ENCODE measurements at places on chromosomes 6 and 20.

GRCh38 chr6:14692208-14692607 is 553.7 kb upstream of the JARID2 start:
- no peak for DNase-seq

DNA sequence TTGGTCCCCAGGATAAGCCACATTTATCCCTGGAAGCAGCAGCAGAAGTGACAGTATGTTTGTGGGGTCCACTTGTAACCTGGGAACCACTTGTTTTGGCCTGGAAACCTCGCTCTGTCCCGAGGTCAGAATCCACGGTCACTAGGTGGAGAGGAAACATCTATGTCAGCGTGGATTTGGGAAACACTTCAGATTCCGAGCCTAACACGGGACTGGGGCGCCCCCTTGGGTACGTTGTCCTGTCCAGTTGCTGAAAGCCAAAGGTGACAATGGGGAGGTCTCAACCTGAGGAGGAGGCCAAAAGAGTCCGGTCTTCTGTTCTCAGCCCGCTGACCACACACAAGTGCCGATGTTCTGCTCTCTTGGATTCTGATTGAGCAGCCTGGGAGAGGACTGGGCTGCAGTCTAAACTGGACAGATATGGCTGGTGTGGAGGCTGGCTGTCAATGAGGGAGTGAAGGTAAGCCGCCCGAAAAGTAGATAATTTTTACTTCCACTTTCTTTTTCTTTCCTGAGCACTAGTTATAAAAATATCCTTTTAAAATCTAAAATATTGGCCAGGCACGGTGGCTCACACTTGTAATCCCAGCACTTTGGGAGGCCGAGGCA is 4.9 kb upstream of the ZFP57 start:
- DNase-seq, result no peak

DNA sequence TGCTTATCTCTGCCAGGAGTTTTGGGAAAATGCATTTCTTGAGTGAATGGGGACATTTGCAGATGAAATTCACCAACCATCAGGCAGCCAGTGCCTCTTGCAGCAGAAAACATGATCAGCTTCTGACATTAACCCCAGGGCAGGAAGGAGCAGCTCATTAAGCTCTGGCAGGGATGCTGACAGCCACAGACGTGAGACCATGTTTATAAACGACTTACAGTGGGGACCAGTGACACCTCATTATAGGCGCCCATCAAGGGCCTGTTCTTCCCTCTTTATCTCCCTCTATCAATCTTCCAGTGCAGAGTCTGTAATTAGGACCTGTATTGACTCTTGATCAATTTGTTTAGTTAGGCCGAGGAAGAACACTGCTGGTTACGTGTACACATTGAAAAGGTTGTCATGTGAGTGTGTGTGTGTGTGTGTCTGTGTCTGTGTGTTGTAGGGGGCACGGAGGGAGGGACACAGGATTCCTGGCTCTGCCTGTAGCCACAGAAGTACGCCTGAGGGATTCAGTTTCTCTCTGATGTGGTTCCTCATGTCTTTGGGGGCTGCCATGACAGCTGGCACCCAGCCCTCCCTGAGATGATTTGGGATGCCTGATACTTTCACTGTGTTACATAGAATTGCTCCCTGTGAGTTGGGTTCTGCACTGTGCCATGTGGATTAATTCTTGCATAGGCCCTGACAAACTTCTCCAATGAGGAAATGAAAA is 428.4 kb upstream of the CHD6 start:
- DNase-seq, result no peak

DNA sequence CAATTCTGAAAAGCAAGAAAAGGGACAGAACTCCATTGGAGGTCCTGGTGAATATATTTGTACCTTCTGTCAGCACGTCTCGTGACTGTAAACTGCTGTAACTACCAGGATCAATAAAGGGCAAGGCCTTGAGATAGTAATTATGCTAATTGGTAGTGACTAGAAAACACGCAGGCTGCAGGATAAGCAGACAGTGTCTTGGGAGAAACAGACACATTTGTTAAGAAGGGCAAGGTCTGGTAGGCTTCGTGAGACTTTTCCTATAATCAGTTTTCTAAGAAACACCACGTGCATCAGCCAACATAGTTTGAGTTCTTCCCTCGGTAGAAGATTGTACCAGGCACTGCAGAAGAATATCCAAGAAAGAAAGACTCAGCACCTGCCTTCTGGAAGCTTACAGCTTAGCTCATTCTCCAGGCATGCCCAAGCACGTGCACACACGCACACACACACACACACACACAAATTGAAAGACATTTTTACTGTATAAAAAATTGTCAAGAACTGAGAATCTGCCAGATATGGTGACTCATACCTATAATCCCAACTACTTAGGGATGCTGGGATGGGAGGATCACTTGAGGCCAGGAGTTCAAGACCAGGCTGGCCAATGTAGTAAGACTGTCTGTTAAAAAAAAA is 167.0 kb upstream of the SASH1 start:
- DNase-seq, result no peak

GRCh38 chr20:56955680-56956079 is 310.8 kb downstream of the BMP7 start:
- no peak for DNase-seq

Measured in activated CD4-positive, alpha-beta T cell treated with anti-CD3 and anti-CD28 coated beads, Interleukin-2, amount 50 U/mL, for 1 hour (primary cell).